ENCODE measurements at places on chromosomes 3 and 15. TPM values are rescaled to one million over a fixed set of nuclear protein-coding genes. Genes with fewer than 3 reads are reported as not detected.
A peak's percentile ranks its signal among the peaks of the same experiment; 100 is the strongest.

GRCh38 chr15:77026501-77027110, 31.7 kb downstream of the PSTPIP1 start:
- no peak for DNase-seq

Gene TBCCD1
- total RNA-seq, result 19.3 TPM

DNA sequence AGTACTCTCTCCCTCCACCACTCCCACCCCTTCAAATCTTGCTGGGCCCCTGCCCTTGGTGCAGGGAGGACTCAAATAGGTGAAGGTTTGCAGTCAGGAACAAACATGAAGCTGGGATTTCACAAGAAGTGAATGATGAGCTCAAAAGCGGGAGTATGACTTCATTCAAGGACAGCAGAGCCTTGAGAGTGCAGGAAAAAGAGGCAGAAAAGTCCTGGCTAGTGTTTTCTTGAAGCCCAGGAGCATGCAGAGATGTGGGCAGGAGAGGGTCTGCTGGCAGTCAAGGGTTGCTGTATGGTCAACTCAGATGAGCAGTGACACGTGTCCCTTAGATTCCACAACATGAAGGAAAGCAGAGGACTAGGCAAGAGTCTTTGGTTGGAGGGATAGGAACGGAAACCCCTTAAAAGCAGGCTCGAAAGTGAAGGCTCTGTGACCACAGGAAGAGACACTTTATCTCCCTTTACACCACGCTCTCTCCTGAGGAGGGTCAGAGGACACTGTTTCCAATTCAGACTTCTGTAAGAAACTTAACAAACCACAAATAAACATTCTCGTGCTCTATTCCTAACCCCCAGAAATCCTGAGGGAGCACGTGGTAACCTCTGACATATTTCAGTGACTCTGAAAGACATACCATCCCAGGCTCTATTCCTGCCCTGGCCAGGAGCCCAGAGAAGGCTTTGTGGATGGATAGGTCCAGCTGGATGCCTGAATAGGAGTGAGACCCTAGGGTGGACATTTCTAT, 168.0 kb upstream of the NDN start:
- no peak for DNase-seq

- no peak for DNase-seq
Observed at GRCh38 chr3:67067251-67067650, 69.1 kb downstream of the KBTBD8 start.

Gene HGD
- total RNA-seq, result 0.60 TPM

Gene HYAL3
- total RNA-seq, result 24.0 TPM

- DNase-seq, result no peak
Observed at GRCh38 chr3:107620534-107620933, 97.8 kb downstream of the BBX start.

- no peak for DNase-seq
Observed at GRCh38 chr3:53123953-53124352, 6.3 kb downstream of the RFT1 start.

DNA sequence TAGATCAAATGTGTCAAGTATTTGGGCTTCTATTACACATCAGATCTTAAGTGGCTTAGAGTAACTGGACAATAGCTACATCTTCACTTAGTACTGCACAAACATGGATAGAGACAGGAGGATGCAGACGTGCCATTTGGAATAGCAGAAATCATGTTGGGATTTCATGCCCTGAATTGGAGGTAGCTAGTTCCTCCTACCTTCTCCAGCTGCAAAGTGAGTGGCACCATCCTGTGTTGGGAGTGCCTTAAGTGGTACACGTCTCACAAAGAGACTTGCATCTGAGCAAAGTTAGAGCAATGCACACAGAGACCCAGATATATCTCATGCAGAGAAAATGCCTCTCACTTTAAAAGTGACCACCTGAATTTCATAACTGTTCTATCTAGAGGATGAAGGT, 136.5 kb downstream of the SSR3 start:
- no peak for DNase-seq

DNA sequence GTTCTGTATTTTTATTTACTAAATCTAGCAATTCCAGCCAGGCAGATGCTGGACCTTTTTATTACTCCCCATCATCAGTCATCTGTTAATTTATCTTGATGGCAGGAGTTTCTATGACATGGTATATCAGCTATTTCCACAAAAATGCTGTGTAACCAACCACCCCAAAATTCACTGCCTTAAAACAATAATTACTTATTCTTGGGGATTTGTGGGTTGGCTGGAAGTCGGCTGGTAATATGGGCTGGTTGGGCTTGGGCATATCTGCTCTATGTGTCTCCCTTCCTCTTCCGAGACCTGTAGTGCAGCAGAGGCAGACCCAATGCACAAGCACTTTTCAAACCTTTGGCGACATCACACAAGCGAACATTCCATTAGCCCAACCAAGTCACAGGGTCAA, 92.1 kb upstream of the UBE2E1 start:
- DNase-seq, result no peak

GRCh38 chr15:73268457-73268856, 100.3 kb downstream of the HCN4 start:
- DNase-seq, result no peak

Gene EPHA6
- under 0.01 TPM for total RNA-seq

Gene GPR87
- total RNA-seq, result not detected

DNA sequence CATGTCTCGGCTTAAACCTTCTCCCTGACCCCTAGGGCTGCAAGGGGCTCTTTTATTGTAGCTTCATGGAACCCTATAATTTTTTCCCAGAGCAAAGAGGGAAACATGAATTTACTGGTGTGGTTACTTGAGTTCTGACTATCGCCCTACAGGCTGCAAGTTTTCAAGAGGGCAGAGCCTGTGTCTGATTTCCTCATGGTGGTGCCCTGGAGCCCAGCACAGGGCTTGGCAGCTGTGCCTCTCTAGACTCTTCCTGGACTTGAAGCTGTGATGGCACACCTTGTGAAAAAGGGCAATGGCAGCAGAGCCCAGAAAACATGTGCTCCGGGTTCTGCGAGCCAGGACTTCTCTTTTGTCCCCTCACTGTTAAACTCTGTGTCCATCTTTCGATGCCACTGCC, 34.2 kb upstream of the TF start:
- no peak for DNase-seq

Gene QRICH1
- 110 TPM for total RNA-seq

DNA sequence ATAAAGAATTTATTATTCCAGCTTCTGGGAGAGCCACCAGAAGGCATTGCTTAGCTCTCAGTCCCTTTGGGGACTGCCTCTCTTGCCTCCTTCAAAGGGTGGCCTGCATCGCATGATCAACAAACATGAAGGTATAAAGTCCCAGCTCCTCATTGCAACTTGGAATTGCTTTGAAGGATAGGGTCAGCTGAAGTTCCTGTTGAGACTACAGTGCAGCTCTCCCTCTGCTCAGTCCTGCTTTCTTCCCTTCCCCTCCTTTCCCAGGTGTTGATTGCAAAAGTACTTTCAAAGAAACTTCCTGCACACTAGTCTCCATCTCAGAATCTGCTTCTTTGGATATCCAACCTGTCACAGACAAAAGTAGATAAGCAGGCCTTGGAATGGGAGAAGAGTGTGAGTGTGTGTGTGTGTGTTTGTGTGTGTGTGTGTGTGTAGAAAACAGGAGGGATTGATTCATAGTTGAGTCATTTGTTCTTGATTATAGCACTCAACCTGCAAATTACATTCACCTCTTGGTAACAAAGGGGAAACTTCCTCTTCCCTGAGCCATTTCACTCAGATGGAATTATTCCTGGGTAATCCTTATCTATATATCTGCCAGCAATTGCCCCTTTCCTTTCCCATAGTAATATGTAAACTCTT, 13.7 kb downstream of the CCR8 start:
- DNase-seq, result peak; percentile 0

DNA sequence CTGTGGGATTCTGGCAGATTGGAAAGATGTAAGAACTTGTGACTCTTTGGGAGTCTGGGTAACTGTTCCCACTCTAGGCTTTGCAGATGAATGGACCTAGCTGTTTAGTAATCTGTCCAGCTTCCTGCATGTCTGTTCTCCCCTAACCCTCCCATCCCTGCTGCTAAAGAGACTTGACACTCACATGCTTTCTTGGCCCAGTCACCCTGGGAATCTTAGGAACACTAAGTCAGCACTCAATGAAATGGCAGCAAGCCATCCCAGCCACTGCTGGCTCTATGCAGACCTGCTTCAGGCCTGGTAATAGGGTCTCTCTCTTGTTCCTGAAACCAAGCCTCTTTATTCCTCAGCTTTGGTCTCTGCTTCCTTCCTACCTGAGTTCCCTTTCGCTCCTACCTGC, 63.7 kb upstream of the THSD4 start:
- DNase-seq, result no peak

Gene DCLK3
- total RNA-seq, result under 0.01 TPM

DNA sequence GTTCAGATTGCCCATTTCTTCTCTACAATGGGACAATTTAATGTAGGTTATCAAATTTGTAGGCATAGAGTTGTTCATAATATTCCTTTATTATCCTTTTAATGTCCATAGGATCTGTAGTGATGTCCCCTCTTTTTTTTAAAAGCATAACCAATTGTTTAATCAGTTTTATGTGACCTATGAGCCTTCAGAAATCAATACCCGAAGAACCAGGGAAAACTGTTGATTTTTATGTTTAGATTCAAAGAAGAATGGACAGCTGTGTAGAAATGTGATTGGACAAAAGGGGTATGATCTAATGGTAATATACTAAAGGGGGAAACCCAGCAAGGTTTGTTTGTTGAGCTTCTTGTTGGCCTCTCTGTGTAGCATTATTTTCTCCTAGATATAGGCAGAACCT, 39.5 kb downstream of the SUSD5 start:
- no peak for DNase-seq

DNA sequence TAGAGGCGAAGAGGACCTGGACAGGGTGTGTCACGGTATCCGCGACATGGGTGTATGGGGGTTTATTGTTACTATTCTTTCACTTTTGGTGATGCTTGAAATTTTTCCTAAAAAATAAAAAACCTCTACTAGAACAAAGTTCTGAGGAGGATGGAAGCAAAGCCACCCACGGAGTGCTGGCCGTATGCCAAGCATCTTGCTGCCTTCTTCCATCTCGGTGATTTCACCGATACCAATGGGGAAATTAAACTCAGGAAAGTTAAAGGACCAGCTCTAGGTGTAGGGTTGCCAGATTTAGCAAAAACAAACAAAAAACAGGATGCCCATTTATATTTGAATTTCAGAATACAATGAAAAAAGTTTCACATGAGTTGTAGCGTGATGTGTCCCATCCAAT, 33.9 kb downstream of the SMAD6 start:
- DNase-seq, result peak; percentile 50

Gene MAGEL2
- total RNA-seq, result under 0.01 TPM

DNA sequence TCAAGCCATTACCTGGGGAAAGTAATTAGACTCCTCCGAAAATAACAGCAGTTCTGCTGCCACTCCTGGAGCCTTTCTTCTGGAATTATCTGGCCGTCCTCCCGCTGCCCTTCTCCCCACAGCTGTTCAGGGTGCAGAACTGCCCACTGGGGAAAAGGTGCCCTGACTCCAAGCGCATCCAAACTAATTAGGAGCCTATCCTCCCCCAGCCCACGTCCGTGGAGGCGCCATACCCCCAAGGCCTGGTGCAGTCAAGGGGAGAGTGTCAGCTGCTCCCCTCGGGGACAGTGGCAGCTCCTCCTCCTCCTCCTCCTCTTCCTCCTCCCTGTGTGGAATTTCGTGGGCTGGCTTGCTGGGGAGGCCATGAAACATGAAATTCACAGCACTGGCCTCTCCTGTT, 177.2 kb downstream of the XXYLT1 start:
- DNase-seq, result no peak

DNA sequence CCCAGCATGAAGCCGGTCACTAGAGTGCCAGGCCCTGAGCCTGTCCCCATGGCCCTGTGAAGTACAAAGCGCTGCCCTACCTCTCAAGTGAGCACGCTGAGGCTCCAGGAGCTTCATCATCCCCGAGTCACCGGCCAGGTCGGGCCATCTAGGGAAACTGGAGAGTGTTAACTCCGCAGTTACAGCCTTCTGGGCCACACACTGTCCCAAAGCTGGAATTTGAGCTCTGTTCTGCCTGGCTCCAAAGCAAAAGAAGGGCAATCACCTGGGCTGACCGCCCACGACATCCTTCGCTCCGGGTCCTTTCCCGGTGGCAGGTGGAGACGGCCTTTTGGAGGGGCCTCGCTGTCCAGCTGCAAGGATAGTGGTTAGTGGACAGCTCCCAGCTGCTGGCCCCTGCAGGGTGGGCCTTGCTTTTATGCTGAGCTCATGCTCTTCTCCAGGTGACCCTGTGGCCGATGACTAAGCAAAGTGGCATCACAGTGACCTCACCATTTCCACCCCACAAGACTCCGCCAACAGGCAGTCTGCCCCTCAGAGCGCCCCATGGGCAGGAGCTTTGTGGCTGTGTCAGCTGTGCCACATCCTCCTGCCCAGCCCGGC, 3.5 kb upstream of the MUC4 start:
- DNase-seq, result no peak
